ENCODE measurements at places on chromosomes 3 and 15.

DNA sequence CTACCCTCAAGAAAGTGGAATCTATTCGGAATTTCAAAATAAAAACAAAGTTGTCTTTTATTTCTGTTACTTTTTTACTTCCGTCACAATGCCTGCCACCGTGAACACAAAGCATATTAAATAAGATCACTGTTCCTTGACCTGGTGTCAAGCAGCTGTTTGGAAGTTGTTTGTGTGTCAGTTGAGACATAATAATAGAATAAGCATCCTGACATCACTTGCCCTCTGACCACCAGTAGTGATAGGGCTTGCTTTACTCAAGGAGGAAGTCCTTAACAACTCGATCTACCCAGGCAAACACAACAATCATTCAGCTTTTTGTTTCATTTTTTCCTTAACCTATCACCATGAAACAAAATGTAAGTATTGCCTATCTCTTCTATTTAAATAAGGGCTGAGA, 454.4 kb upstream of the RASGRP1 start:
- DNase-seq, result no peak

DNA sequence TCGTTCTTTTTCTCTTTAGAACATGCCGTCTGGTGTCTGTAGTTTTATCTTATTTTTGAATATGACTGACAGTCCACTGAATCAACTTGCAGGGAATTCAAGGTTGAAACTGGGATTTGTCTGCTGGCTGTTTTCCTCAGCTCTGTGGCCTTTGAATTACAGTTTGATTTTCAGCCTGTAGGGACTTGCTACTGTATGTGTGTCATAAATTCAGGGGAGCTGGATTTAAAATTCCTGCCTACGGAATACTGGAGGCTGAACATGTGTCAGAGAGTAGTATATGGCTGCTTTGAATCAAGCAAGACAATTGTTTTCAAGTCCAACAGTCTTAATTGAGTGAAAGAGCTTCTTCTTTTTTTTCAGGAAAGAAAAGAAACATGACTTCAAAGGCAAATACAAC, 33.9 kb downstream of the RARB start:
- DNase-seq, result no peak

- no peak for DNase-seq
These were observed 88.8 kb upstream of the P3H2 start for GRCh38 chr3:190209533-190209932.

DNA sequence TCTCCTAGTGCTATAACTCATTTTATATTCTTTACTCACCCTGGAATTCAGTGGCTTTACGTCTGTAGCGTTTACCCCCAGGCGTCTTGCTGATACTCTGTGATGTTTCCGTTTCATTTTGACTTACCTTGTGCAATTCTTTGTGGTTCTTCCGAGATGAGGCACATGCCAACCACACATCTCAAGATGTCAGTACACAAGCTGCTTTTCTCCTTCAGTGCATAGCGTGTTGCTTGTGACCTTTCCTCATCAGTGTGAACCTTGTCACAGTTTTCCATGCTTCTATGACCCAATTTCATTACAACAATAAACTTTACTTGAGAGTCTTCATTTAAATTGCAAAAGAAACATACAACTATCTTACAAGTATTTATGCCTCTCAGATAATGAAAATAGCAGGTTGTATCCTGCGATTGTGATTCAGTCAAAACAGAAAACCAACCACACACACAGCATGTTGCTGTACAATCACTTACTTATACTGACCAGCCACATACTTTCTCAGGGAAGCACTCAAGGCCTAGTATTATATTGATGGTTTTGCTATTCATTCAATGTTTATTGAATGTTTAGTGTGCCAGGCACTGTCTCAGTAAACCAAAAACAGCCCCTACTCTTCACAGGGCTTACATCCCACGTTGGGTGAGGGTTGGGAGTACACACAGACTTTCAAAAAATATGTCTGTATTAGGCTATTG, 4.6 kb upstream of the TBL1XR1 start:
- DNase-seq, result no peak

GRCh38 chr15:89192136-89192535, 29.2 kb downstream of the RLBP1 start:
- DNase-seq, result no peak

- DNase-seq, result no peak
These were observed 78.7 kb upstream of the MME start for GRCh38 chr3:155001289-155002010.

GRCh38 chr3:58173669-58174398, 36.9 kb downstream of the DNASE1L3 start:
- no peak for DNase-seq

- no peak for DNase-seq
These were observed 12.3 kb downstream of the TCF12 start for GRCh38 chr15:56930669-56931313.

GRCh38 chr3:153910387-153910786, 210.8 kb upstream of the ARHGEF26 start:
- no peak for DNase-seq

- no peak for DNase-seq
These were observed 717.6 kb upstream of the GOLIM4 start for GRCh38 chr3:168813225-168813802.

GRCh38 chr15:73437543-73438109, 5.3 kb upstream of the REC114 start:
- no peak for DNase-seq

DNA sequence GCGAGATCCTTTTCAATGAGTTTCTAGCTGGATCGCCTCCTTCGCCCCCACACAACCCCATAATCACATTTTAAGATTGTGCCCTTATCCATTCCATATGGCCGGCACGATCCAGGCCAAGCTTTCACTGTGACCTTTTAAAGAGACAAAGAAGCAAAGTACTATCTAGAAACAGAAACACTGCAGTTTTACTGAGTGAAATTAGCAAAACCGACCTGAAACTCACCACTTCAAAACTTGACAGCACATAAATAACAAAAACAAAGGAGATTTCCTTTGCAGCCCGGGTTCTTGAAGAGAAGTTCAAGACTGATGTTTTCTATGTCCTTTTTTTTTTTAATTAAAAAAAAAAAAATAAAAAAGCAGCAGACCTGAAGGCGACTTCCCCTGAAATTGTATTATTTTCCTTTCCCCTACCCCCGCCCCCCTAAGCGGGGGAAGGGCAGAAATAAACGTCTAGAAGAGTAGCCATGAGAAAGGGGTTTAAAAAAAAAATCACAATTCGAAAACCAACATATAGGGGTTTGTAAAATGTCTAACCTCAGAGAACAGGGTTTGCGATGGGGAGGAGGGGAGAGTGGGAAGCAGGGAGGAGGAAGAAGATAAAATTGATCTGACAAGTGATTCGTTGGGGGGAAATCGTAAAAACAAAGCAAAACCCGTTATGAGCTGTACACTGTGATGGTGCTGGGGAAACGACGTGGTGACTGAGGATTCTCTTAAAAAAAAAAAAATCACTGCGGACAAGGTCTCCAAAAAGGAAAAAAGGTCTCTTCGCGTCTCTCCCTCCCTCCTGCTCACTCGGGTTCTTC, 1.5 kb downstream of the SATB1 start:
- DNase-seq, result peak; percentile 53

DNA sequence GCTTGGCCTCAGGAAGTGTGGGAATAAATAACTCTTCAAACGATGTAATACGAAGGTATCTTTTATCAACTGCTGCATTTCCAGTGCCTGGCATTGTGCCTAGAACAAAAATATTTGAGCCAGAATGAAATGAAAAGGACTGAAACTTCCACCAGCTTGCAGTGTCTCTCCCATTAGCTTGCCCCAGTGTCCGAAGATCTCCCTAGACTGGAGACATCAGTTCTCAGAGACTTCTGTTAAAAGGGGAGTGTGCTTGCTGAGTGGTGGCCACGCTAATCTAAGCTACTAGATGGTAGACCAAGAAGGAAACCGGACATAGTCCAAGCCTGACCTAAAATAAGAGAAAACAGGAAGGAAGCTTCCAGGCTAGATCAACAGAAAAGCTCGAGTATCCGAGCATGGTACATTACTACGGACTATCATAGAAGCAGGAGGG, 28.6 kb downstream of the KCNAB1 start:
- DNase-seq, result no peak

- no peak for DNase-seq
These were observed 244.6 kb upstream of the WNT5A start for GRCh38 chr3:55731741-55732140.

DNA sequence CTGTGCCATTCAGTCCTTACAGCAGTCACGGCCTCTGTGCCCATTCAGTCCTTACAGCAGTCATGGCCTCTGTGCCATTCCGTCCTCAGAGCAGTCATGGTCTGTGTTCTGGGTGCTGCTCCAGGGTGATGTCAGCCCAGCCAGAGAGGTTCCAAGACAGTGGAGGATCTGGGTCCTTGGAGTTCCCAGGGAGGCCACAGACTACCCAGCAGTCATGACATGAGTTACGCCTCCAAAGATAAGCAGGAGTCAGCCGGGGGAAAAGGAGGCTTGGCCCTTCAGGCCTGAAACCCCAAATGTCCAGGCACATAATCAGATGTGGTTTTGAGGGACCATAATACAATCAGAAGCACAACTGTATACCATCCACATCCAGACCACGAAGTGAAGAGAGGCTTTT, 115.7 kb downstream of the ADAMTS17 start:
- no peak for DNase-seq

DNA sequence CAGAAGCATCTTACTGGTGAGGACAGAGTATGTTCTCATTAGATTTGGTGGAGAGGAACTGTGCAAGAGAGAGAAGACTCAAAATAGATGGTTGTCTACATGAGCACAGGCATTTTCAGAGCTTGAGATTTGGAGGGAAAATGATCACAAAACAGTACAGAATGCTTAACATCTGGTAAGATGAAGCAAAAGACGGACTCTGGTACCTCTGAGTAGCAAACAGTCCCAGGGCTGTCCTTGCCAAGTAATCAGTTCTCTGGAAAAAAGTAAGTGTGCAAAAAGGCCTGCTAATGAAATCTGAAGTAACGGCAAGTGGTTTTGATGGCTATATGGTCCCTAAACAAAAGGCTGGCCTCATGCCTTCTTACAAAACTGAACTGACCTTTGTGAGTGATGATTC, 414.2 kb downstream of the CNTN4 start:
- no peak for DNase-seq

GRCh38 chr15:41180206-41180789, 50.3 kb downstream of the EXD1 start:
- no peak for DNase-seq

GRCh38 chr3:126170073-126170777, 10.2 kb downstream of the ALDH1L1 start:
- DNase-seq, result no peak

DNA sequence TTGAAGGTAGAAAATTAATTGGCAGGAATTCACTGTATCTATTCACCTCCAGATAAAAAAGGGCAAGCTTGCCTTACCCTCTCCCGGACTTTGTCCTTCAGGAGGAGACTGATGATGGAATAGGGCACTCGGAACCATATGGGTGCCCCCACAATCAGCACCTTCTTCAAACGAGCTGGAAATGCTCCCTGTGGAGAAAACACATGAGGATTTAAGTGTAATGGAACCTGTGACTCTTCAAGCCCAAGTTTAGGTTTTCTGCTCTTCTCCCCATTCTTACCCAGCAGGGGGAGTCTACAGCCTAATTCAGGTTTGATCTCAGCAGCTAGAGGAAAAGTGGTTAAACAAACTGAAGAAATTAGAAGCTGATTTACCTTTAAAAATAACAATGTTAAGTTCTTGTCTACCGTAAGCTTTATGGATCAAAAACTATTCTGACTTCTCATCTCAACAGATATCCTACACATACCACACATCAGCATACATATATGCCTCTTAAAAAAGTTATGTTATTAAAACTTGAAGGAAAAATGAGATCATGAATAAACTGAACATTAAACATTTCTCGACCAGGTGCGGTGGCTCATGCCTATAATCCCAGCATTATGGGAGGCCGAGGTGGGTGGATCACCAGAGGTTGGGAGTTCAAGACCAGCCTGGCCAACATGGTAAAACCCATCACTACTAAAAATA, 57.5 kb upstream of the SIN3A start:
- DNase-seq, result peak; percentile 53

GRCh38 chr3:50264383-50264963, 4.5 kb upstream of the SEMA3B start:
- peak; percentile 94 for DNase-seq

- peak; percentile 53 for DNase-seq
These were observed 60.0 kb upstream of the SYN2 start for GRCh38 chr3:11944052-11944673.

DNA sequence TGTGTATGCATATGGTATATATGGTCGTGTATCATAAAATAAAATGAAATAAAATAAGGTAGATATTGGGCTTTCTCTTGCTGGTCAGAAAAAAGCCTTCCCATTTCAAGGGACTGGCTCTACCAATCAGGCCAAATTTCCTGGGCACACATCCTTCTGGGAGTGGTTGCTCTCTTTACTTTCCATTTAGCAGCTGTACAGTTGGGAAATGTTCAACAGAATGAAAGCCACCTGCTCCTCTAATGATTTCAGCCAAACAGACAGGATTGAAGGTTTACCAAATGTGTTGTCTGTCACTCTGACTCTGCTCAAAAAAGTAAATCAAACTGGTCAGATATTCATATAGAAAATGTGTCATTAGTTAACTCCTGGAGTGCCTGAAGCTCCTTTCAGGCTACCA, 380.4 kb downstream of the ROBO2 start:
- no peak for DNase-seq

GRCh38 chr3:196706731-196707130, 5.3 kb downstream of the CEP19 start:
- no peak for DNase-seq

DNA sequence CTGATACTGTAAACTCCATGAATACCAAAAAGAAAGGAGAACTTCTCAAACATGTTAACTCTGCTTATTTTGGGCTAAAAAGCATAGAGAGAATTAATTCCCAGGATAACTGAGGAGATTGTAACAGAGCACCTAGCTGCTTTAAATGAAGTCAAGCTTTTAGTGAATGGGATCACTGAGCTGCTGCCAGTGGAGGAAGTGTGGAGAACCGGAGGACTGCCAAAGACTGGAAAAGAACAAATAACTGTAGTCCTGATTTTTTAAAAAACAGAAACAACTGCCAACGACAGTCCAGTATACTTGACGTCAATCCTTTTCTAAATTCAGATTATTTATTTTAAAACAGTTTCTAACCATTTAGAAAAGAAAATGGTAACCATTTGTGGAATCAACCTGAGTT, 3.3 kb downstream of the C3orf70 start:
- no peak for DNase-seq

DNA sequence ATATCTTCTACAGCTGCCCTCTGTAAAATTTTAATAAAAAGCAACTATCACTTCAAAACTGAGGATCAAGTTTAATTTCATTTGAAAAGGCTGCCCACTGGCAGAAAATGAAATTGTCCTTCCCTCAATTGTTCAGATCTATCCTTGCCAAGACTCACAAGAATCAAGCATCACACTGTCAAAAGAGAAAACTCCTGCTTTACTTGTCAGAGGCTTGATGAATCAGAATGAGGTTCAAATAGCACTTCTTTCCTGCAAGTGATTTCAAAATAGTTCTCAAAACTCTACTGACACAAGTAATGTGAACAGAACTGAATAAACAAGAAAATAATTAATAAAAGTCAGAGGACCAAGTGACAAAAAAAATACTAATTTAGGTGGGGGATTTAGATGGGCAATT, 70.6 kb downstream of the GOLIM4 start:
- peak; percentile 6 for DNase-seq

Measured in GM03348 (cell line).